RPMI8226 (cell line): ENCODE measurements at places on chromosomes 16 and 17.

GRCh38 chr16:11524098-11524760, 62.5 kb downstream of the LITAF start:
- no peak for DNase-seq

DNA sequence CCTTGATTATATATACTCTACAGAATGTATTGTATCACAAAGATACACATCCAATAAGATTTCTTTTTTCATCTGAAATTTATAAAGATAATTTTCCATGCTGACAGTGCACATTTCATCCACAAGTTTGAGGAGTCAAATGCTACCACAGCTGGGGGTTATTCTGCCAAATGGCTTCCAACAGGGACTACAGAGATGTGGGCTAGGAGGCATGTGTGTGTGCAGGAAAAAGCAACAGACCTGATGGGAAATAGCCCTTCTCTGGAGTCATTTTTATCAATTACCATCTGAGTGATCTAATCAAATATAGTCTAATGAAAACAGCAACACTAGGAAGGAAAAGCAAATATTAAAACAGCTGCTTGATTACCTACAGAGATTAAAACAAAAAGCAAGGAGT, 290.5 kb downstream of the CEP112 start:
- no peak for DNase-seq

- DNase-seq: no peak
Observed at GRCh38 chr16:25148568-25149215, 37.1 kb downstream of the LCMT1 start.

GRCh38 chr17:34817252-34818035, 143.8 kb downstream of the CCT6B start:
- no peak for DNase-seq

- no peak for DNase-seq
Observed at GRCh38 chr17:57456622-57457021, 200.3 kb downstream of the MSI2 start.

GRCh38 chr17:50501054-50501453, 7.2 kb upstream of the MYCBPAP start:
- peak; percentile 24 for DNase-seq

DNA sequence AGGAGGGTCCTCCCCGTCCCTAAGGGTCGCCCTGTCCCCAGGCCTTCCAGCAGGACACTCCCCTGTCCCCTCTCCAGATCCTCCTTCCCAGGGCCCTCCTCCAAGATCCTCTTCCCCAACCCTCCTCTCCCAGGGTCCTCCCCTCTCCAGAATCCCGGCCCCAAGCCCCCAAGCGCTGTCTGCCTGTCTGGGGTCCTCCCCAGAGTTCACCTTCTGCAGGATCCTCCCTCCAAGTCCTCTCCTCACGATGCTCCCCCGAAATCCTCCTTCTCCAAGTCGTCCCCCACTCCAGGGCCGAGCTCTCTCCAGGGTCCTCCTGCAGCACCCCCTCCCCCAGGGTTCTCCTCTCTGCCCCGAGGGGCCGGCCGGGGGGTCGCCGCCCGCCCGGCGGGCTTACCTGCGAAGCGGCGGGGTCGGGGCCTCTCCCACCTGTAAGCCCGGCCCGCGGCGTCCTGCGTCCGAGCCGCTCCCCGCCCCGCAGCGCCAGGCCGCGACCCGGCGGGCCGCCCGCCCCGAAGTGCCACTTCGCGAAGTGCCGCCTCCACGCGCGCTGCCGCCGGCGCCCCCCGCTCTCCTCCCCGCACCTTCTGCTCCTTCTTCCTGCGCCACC, 678 bp upstream of the BAIAP2 start:
- DNase-seq: no peak

DNA sequence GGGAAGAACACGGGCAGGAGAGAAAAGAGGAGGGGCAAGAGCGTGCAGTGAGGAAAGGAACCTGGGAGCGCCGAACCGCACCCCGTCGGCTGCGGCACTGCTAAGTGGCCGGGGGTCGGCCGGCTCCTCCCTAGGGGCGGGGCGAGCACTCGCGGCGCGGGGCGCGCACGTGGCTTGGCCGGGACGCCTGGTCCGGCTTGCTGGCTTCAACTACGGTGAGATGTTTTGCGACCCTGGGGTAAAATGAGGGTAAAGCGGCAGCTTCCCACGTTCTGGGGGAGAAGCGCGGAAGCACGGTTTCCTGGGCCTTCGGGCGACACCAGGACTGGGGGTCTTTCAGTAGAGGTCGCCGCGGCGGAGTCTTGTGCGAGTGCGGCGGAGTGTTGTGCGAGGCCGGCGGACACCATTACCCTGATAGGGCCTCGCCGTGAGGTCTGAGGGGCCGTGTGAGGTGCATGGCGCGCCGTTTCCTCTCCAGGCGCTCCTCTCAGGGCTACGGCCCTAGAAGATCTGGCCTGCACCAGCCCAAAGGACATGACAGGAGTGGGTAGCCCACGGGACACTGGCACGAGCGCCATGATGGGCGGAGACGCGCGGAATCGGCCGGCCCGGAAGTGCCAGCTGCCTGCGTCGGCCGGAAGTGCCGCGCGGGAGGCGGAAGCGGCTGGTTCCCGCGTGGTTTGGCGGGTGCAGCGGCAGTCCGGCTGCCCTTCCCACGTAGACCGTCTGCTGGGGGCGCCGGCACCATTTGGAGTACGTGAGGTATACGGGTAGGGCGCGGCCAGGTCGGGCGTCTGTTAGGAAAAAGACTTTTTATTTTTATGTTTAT, at the start of the genes MYO19 and PIGW:
TSS of gene MYO19 (minus strand) at position 29 of the 829 bp plus-strand sequence. CDS start 2,330 bp downstream, outside the sequence.
TSS of gene PIGW (plus strand) at position 148 of the 829 bp plus-strand sequence. CDS start 2,115 bp downstream, outside the sequence.
- peak; percentile 94 for DNase-seq

DNA sequence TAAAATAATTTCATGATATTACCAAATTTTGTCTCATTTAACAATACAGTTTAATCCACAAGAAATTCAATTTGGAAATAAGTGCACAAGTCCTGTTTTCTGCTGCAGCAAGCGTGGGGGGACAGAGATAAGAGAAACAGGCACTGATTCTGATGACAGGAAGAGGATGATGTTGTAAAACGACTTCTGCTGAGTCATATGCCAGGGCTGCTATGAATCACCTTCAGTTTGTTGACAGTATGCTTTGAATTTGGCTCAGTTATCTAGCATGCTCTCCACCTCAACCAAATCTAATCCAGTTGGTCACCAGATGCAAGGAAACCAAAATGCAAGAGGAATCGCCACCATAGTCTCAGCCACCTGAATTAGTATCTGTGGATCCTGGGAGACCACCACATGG, 244.1 kb upstream of the MON1B start:
- DNase-seq: no peak

DNA sequence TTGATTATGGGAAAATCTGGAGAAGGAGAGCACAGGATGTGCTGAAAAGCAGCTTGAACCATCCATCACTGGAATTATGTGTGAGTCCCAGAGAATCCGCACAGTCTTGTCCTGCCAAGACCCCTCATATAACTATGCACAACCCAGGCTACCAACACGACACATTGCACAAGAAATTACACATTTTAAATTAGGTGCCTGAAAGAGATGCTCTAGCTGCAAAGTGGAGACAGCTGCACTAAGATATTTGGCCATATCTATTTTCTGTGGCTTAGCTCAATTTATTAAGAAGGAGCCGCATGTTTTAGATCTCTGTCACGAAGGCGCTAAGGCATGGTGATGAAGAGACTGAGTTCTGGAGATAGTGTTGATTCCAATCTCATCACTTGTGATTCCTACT, 1308.4 kb downstream of the CDH8 start:
- no peak for DNase-seq

DNA sequence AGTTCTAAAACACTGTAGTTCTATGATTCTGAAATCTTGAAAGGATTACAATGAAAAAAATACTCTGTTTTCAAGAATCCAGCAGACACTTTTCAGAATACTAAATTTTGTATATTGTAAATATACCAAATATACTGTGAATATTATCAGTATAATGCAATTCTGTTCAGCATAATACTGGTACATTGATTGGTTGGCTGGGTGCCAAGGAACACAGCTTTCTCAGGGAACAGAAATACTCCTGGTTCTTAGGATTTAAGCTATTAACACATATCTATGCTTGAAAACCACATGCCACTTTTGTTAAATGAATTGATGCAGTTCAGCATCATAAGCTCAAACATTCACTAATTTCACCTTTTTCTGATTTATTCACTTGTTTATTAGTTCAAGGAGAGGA, 2.5 kb upstream of the GINS3 start:
- no peak for DNase-seq

DNA sequence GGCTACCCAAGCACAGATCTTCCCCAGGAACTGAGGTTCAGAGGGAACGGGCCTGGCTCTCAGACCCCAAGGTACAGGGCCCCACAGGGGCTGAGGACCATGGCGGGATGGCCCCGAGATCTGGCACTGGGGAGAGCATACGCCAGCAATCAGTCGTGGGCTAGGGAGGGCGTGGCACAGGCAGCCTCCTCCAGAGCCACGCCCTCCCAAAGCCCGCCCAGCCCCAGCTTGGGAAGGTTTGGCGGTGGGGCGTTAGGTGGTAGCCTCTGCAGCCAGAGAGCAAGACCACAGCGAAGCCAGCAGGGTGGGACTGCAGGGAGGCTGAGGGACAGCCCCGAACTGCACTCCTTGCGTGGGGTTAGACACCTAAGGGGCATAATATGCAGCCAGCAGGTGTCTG, 11.6 kb downstream of the WNT9B start:
- DNase-seq: peak; percentile 44

- no peak for DNase-seq
Observed at GRCh38 chr17:81339191-81339533, 44.1 kb upstream of the SLC38A10 start.

DNA sequence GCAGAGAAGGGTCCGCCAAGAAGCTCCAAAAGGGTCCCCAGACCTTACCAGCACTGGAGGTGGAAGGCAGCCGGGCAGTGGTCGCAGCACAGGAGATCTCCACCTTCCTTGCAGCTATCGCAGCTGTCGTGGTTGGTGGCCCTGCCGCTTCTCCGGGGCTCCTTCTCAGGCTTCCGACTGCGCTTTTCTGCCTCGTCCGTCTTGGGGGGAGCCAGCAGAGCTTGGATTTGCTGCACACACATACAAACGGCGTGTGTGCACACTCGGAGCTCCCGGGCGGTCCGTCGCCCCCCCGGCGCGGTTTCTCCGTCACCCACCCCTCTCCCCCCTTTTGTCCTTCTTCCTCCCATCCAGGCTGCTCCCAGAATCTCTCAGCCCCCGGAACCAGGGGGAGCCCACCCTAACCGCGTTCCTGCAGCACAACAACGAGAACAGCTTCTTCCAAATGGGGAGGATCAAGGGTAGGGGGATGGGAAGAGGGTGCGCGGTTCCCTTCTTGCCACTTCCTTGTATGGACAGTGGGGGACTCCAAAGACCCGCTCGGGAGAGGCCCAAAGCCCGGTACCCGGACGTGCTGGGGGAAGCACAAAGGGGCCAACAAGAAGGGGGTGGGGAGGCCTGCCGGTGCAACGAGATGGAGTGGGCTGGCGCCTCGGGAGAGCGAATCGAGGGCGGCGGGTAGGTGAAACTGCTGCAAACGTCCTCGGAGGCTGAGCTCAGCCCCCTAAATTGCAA, 1.1 kb downstream of the PHF12 start:
- DNase-seq: peak; percentile 46
